ENCODE measurements at places on chromosomes 5 and 9.

GRCh38 chr9:115099901-115100300, 18.1 kb downstream of the TNC start:
- no peak for DNase-seq

DNA sequence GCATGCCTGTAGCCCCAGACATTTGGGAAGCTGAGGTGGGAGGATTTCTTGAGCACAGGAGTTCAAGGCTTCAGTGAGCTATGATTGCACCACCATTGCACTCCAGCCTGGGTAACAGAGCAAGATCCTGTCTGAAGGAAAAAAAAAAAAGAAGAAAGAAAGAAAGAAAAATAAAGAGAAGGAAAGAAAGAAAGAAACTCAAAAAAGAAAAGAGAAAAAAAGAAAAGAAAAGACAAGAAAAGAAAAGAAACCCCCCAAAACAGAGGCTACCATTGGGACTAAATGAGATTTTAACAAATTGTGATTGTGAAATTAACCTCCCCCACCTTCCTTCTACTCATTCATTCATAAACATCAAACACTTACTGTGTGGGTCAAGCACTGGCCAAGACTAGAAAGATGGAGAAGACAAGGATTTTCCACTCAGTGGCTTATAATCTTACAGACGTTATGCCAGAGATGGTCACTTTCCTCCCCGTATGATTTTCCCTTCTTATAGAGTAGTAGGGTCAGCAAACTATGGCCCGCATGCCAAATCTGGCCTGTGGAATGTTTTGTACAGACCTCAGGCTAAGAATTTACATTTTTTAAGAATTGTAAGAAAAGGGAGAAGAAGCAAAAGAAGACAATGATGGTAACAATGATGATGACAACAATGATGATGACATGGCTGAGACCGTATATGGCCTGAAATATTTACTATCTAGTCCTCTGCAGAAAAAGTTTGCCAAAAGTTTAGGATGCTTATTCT, 1.1 kb upstream of the FYB1 start:
- no peak for DNase-seq

DNA sequence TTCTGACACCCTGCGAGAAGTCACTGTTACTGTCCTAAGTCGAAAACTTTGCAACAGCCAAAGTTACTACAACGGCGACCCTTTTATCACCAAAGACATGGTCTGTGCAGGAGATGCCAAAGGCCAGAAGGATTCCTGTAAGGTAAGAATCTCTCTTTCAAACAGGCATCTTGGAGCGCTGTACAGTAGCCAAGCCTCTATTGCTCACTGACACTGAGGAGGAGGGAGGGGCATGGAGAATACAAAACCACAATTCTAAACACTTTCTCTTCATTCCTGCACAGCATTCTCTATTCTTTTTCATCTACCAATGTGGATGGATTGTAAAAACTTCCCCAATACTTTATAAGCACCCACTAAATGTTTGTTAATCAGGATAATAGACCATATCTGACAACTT, 7.4 kb downstream of the GZMK start:
- DNase-seq = no peak

DNA sequence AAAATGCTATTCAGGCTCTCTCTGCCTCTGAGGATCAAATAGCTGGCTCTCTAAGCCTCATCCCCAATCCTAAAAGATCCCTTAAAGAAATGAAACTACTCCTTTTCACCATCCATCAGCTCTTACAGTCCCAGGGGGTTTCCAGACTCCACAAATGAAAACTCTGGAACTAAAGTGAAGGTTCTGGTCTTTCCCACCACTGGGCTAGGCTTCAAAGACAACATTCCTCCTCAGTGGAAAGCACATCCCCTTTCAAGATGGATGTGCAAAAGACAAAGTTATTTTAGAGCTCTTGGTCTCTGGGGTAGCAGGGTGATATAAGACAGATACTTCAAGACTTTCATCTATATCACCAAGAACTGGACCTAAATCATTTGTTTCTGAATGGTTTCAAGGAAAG, 106.9 kb downstream of the DCP2 start:
- DNase-seq = no peak

GRCh38 chr5:113510836-113511451, 2.5 kb upstream of the YTHDC2 start:
- DNase-seq = peak; percentile 40

- peak; percentile 25 for DNase-seq
Measured at GRCh38 chr5:129963359-129963758, 59.1 kb downstream of the CHSY3 start.

- no peak for DNase-seq
Measured at GRCh38 chr5:59565551-59565950, 328.0 kb downstream of the PDE4D start.

DNA sequence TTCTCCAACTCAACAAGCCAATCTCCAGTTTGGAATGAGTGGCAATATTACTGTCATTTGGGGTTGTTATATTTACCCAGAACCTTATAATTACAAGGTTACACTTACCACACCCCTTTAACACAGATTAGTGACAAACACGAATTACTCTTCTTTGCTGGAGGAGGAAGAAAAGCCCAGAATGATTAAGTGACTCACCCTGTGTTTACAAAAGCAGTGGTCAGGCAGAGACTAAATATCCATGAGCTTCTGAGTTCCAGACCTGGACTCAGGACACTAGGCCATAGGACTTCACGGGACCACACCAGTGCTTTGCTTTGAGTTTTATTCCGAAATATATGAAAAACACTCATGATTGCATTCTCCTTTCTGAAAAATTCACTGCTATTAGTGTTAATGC, 370.8 kb downstream of the TLE1 start:
- DNase-seq = no peak

DNA sequence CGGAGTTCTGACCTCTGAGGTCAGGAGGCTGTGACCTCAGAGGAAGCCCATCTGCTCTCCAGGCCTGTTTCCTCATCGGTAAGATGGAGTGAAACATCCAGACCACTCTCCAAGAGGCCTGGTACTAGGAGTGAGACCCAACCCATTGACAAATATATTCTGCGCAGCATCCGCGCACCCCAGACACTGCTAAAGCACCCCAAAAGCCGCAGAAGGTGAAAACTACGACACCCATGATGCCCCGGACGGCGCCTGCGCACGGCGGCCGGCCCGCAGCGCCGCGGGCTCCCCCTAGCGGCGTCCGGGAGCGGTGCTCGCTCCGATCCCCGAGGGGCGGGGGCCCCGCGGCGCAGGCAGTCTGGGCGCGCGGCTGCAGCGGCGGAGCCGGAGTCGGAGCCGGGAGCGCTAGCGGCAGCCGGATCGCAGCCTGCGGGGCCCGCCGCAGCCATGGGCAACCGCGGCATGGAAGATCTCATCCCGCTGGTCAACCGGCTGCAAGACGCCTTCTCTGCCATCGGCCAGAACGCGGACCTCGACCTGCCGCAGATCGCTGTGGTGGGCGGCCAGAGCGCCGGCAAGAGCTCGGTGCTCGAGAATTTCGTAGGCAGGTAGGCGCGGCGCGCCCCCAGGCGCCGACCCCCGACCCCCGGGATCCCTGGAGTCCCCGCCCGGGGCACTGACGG, at the start of gene DNM1:
DNM1 (plus strand) TSS at position 356 of the 683 bp plus-strand sequence; CDS start at position 448, 92 bp downstream.
- peak; percentile 52 for DNase-seq

DNA sequence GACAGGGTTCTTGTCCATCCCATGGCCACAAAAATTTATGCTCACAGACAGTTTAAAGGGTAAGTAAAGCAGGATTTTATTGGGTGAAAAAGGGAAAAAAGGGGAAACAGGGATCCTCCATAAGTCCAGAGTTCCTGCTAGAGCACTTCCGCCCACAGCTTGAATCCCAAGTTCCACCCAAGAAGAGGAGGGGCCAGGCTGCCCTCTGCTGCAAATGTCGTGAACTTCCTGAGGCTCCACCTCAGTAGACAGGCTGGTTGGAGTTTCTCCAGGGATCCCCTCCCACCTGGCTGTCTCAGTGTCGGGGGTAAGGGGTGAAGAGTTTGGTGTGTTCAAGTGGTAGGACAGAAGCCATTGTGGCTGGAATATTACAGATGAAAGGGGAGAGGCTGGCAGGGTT, 275.0 kb upstream of the SGCD start:
- DNase-seq = no peak

DNA sequence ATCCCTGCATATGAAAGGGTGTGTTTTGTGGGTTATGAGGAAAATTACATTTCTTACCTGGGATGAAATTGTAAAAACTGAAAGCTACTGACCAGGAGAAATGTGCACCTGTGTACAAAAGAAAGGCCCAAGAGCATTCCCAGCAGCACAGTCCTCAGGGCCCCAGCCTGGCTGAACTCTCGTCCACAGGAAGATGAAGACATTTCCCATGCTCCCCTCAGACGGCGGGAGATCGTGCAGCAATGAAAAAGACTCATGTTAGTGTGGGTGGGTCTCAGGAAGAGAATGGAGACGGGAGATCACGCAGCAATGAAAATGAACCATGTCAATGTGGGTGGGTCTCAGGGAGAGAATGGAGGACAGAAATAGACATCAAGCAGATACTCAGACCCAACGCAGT, 12.6 kb upstream of the LCN15 start:
- no peak for DNase-seq

- no peak for DNase-seq
Measured at GRCh38 chr5:69136293-69136692, 30.7 kb upstream of the CCNB1 start.

- no peak for DNase-seq
Measured at GRCh38 chr9:29866556-29866955, 2293.3 kb upstream of the C9orf72 start.

DNA sequence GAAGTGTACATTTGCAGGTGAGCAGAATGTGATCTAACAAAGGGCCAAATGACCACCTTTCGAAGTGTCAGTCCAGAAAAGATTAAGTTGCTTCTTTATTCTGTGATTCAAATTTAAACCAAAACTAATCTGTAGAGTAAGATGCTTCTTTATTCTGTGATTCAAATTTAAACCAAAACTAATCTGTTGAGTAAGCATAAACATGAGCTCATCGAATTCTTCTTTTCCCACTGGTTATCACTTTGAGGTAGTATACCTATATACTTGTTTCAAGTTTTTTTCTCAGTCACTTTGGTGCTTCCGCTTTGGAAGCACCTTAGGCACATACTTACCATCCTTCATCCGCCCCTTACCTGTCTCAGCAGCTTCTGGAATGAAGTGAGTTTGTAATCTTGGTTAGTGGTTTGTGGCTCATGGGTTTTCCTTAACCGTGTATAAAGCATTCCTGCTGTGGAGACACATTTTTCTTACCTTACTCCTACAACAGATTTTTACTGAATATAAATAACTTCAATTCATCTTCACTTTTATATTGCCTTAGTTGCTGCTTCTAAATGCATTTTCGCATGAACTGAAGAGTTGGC, 40.7 kb upstream of the CTXN3 start:
- DNase-seq = no peak

DNA sequence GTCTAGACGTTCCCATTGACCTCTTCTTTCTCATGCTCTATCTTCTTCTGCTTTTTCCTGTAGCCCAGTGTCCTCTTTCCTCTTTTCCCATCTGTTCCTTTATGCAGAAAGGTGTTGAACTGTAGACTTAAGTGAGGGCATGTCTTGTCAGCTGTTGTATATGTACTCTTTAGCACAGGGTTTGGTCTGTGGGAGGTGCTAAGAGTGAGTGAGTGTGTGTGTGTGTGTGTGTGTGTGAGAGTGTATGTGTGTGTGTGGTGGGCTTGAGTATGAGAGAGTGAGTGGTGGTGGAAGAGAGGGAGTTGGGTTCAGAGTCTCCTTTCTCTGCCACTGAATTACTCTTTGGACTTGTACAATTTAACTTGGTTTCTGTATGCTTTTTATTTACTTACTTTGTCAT, 10.3 kb upstream of the ROPN1L start:
- no peak for DNase-seq

DNA sequence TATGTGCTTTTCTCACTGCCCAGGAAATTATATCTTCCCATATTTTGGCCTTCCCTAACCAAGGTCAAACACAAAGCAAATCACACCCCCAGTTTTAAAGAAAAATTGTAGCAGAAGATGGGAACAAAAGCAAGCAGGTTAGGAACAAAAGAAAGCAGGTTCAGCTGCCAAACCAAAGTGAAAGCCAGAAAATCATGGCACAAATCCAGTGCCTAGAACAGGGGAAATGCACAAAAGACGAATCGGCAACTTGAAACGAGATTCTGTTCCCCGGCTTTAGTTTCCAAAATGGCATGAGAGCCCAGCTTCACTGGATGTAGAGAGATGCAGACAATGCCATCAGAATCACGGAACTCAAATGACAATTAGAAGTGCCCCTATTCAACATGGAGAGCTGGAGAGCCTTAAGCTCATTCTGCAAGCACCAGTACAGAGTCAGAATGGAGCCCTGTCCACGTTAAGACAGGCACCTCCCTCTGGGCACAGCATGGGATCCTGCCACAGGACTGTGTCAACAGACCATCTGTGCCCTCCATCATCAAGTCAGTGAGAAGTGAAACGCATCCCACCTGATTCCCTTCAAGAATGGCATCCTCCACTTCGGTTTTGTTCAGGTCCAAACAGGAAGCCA, 13.8 kb downstream of the DNAH5 start:
- no peak for DNase-seq

DNA sequence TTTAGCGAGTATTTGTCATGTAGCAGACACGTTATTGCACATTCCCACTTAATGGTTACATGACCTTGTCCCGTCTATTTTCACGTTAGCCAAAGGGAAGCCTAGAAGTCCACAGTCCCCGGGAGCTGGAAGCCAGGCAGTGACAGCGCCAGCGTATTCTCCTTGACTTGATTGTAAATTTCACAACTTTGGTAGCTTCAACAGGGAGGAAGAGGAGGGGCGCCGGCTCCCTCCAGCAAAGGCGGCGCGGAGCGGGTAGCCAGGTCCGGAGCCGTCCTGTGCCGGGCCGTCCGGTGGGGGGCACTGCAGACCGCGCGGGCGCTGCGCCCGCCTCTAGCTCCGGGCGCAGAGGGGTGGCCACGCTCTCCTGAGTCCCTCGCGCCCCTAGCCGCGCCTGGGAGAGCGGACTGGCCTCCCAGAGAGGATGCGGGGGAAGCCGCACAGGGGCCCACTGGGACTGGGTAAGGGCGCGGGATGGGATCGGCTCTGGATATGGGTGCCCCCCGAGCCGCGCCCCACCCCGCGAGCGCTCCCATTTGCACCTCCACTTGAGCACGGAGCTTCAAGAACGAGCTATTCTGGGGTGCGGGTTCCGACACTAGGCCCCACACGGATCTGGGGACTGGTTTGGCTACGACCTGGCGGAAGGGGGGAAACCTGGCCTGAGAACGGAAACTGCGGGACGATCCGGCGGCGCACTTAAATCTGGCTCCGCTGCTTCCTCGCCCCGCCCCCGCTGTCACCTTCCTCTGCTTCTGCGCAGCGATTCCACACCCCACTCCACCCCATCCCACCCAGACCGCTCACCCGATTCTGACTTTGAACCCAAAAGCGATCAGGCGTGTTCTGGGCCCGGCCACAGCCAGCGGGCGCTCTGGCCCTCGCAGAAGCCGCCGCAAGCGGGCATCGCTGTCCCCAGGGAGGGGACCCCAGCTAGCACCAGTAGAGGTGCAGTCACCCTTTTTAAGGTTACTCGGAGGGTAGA, 23.8 kb downstream of the KLF4 start:
- DNase-seq = peak; percentile 61

- peak; percentile 45 for DNase-seq
Measured at GRCh38 chr5:141681695-141682641, at the start of gene ARAP3. ARAP3 (minus strand) TSS chr5:141682230; CDS start chr5:141680486, 1,744 bp downstream.

GRCh38 chr5:173883347-173883924, 4.7 kb upstream of the CPEB4 start:
- no peak for DNase-seq

Measured in muscle of arm (tissue), 14 donors.